ENCODE measurements at places on chromosomes 7 and 10. TPM values are rescaled to one million over a fixed set of nuclear protein-coding genes. Genes with fewer than 3 reads are reported as not detected.

GRCh38 chr10:91587710-91588638 is 44.9 kb downstream of the PPP1R3C start:
- no peak for DNase-seq

DNA sequence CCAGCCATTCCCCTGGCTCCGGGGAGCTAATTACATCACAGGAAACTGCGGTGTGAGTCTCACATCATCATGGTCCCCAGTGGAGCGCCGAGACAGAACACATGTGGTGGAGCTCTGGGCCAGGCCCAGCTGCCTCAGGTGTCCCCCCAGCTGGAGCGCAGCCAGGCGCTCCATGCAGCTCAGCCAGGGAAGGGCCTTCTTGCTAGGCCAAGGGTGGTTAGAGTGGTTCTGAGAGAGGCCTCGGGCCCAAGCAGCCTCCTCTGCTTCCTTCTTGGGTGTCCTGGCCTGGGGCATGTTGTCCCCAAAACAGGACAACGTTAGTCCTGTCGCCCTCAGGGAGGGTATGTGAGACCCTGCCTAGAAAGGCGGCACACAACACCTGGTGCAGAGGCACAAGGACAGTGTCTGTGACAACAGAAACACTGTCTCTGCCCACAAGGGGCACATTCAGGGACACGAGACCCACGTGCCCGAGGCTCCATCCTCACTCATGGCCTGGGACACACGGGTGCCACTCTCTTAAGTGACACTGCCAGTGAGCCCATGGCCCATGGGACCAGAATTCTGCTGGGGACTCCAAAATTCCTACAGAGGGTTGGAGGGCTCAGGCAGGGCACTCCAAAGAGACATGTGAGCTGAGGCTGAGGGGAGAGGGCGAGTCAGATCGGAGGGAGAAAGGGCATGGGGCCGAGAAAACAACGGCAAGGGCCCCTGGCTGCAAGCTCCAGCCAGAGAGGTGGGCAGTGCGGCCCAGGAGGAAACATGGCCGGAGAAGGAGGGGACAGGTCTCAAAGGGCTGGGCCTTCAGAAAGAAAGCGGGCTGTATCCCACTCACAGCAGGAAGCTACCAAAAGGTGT is 37.0 kb upstream of the RET start:
- no peak for DNase-seq

DNA sequence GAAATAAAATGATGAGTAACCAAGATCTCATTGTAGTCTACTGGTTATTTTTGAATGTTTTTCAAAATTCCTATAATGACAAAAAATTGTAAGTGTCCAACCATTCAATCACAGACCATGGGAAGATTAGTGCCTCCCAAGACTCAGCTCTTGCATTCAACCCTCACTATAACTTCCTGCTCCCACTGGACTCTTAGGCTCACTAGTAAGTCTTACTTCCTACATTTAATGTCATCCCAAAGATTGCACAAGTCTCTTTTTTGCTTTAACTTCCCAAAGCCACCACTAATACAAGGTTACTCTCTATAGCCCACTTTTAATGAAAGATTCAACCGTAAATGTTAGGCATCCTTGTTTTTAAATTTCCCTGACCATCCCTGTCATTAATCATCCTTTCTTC is 111.9 kb upstream of the NRBF2 start:
- no peak for DNase-seq

GRCh38 chr10:43969506-43969905 is 320.8 kb upstream of the ZNF32 start:
- no peak for DNase-seq

Gene NAT16
- polyA plus RNA-seq, result not detected

Measured in forelimb muscle (tissue), 1 donor.